ENCODE measurements at places on chromosomes 2 and 18.

DNA sequence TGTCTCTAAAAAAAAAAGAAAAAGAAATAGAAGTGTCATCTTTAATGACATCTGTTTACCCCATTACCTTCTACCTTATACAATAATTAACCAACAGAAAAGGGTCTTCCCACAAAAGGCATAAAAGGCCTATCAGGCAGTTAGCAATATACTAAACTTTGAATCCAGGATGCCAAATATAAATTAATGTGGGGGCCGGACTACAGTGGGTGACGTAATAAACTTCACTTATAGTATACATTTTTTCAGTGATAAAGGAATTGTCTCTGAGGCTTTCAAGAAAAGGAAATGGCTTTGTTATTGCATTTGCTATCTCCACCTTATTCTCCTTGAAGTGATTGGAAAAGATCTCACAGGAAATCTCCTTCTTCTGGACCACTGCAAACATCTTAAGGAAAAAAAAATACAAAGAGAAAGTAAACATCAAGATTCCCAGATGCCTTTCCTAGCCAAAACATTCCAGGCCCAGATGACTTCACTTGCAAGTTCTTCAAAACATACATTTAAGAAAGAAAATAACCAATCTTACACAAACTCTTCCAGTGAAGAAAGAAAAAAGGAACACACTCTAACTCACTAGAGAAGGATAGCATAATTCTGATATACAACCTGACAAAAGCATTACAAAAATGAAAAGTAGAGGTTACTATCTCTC lies 126.2 kb upstream of the CAB39 start:
- no peak for DNase-seq

GRCh38 chr2:138559641-138560040 lies 58.1 kb downstream of the SPOPL start:
- DNase-seq, result no peak

- peak; percentile 24 for DNase-seq
These were observed 580 bp upstream of the NDUFV2 start for GRCh38 chr18:9101730-9102507.

- no peak for DNase-seq
These were observed 35.4 kb upstream of the CCDC93 start for GRCh38 chr2:118049140-118049815.

- no peak for DNase-seq
These were observed 1.2 kb upstream of the HAAO start for GRCh38 chr2:42793334-42794270.

DNA sequence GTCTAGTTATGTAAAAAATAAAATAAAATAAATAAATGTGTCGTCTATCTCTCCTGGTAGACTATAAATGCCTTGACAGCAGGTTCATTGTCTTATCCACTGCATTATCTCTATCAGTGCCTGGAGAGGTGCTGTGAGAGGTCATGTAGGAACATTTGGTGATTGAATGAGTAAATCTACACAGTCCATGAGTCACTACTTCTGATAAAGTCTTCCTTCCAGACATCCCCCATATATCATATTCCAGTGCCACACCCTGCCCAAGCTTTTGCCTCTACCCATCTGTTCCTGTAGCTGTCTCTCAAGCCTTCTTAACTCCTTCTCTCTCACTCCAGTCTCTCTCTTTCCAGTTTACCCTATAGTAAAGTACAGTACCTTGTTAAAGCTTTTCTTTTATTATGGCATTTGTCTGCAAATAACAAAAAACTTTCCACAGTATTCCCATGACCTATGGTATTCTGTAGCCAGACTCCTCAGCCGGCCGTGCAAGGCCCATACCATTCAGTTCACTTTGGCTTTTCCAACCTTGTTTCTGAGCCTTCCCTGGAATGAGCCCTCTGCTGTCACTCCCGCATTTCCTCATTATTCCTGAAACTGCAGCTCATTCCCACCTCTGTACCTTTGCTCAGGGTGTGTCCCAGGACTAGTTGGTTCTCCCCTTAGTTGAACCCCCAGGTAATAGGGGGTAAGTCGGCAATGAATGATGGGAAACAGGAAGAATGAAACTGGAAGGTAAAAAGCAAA lies 37.5 kb downstream of the ANXA4 start:
- DNase-seq, result no peak
